Activated naive CD8-positive, alpha-beta T cell treated with anti-CD3 and anti-CD28 coated beads, Interleukin-2, amount 10 ng/mL, durations not matched to agents 7 days and 5 days (primary cell): ENCODE measurements at places on chromosomes 13 and 19. TPM values are rescaled to one million over a fixed set of nuclear protein-coding genes. Genes with fewer than 3 reads are reported as not detected.
A peak's percentile ranks its signal among the peaks of the same experiment; 100 is the strongest.

Gene STRN4
- total RNA-seq: 79.2 TPM

DNA sequence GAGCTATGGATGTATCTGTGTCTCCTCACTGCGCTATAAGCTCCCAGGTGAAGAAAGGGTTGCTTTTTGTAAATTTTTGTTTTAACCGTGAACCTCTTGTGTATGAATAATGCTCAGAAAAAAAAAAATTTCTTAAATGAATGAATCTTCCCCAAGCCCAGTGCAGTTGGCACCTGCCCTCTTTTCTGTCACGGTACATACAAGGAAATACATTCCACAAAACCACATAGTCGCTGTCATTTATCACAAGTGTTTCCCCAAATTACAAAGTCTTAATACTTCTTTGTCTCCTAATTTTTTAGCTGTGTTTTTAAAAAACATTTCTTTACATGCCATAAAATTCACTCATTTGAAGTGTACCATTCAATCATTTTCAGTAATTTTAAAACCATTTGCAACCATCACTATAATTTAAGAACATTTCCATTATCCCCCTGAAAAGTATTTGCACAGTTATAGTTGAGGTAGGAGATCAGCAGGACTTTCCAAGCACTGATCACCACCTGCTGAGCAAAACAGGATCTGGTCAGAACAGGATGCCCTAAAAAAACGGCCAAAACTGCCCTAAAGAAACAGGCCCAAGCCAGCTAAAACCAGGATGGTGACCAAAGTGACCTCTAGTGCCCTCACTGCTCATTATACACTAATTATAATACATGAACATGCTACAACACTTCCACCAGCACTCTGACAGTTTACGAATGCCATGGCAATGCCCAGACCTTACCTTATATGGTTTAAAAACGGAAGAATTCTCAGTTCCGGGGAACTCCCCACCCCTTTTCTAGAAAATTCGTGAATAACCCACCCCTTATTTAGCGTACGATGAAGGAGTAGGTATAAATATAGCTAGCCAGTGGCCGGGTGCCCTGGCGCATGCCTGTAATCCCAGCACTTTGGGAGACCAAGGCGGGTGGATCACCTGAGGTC lies 1.3 kb upstream of the TEX30 start:
- H3K4me1 ChIP-seq: peaks cover 58% of the 10 kb centered on the region
- DNase-seq: no peak
- peak overlapping the region; percentile 89 for H3K27ac ChIP-seq
- peaks cover 2% of the 10 kb centered on the region for H3K36me3 ChIP-seq
- H3K4me3 ChIP-seq: peak overlapping the region; percentile 81
- no peaks in the 10 kb centered on the region for H3K27me3 ChIP-seq

Gene DCAF15
- 106 TPM for total RNA-seq

DNA sequence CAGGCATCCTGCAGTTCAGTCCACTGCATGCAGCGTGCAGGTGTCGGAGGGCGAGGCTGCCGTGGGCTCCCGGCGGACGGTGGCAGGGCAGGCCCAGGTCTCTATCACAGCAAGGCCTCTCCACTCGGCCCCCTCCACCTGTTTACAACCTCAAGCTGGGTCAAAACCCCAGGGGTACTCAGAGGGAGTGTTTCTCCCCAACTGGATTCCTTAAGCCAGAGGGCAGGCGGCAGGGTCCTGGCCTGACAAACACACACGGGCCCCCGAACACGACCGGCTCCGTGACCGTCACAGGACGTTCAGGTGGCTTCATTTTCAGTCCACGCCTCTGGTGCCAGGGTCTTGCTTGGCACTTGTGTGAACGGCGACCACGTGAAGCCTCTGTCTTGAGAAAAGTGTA lies 23.5 kb downstream of the RASA3 start:
- peaks cover 8% of the 10 kb centered on the region for H3K36me3 ChIP-seq
- peak overlapping the region; percentile 54 for H3K27ac ChIP-seq
- no peaks in the 10 kb centered on the region for H3K27me3 ChIP-seq
- H3K4me1 ChIP-seq: peaks cover 33% of the 10 kb centered on the region
- peak; percentile 29 for DNase-seq
- H3K4me3 ChIP-seq: peak overlapping the region; percentile 88

- no peaks in the 10 kb centered on the region for H3K36me3 ChIP-seq
- no peak overlapping the region for H3K27ac ChIP-seq
- no peak overlapping the region for H3K4me3 ChIP-seq
- no peaks in the 10 kb centered on the region for H3K27me3 ChIP-seq
- DNase-seq: no peak
Observed at GRCh38 chr13:107299717-107300116, 731.8 kb upstream of the ARGLU1 start.

GRCh38 chr13:75480671-75481175 lies 1.2 kb downstream of the TBC1D4 start:
- H3K4me1 ChIP-seq: peaks cover 7% of the 10 kb centered on the region
- H3K4me3 ChIP-seq: peak overlapping the region; percentile 80
- no peaks in the 10 kb centered on the region for H3K36me3 ChIP-seq
- H3K27me3 ChIP-seq: peaks cover 73% of the 10 kb centered on the region
- peak; percentile 43 for DNase-seq
